ENCODE measurements at places on chromosomes 5 and 9.
A peak's percentile ranks its signal among the peaks of the same experiment; 100 is the strongest.

- no peak for DNase-seq
Observed at GRCh38 chr5:74257645-74258313, 382.7 kb downstream of the ENC1 start.

- no peak for DNase-seq
Observed at GRCh38 chr9:4939118-4939561, 45.9 kb upstream of the JAK2 start.

DNA sequence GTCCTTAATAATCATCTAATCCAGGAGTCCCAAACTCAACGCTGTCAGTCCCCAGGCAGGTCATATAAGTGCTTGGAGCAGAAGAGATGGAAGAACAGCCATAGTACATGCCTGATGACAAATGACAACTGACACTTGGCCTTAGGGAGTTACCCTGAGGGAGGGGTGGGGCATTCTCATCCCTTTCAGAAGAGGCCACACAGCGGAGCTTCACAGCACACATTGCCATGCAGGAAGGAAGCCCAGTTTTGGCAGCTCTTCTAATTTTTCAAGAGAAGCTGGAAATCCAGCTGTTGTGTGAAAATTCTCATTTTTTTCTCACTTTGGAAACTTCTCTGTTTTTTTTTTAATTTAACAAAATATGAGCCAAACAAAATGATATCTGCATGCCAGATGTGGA, 89.0 kb downstream of the ASTN2 start:
- DNase-seq = no peak

GRCh38 chr9:130208600-130209347, 36.6 kb downstream of the NCS1 start:
- DNase-seq = no peak

DNA sequence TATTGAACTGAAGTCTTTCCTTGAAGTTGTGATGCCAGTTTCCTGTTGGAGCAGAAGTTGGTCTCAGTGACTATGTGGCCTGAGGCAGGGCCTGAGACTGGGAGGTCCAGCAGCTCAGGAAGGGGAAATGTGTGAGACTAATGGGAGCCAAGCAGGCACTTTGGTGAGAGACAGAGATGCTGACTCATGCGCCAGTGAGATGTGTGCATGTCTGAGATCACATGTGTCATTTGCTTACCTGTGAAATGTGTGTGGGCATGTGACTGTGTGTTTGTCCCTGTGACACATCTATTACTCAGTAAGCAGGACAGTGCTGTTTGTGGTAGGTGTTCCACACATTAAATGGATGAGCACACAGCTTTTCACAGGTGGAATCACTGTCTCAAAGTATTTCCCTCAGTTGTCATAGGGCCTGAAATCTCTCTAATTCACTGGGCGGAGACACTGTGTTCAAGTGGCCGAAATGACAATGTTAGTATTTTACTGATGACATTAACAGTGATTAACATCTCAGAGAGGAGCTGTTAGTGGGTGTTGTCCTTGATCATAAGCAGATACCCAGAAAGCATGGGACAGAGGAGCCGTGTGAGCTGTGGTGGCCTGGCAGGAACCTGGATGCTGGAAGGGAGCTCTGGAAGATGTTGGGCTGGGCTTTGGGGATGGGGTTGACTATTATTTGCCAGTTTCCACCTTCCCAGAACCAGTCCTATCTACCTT, 7.4 kb downstream of the NPR2 start:
- DNase-seq = no peak

DNA sequence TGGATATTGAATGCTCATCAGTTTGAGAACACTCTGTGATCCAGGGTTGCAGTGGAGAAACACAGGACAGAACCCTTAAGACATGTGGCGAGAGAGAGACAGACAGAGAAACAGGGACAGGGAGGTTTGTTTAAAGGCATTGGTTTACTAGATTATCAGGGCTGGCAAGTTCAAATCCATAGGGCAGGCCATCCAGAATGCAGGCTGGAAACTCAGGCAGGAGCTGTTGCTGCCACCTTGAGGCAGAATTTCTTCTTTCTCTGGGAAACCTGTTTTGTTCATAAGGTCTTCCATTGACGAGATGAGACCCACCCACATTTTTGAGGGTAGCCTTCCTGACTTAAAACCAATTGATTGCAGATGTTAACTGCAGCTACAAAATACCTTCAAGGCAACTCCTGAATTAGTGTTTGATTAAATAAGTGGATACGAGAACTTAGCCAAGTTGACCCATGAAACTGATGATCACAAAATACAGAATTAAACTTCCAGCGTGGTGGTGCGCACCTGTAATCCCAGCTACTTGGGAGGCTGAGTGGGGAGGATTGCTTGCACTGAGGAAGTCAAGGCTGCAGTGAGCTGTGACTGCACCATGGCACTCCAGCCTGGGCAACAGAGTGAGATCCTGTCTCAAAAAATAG, 55.9 kb downstream of the NSUN2 start:
- no peak for DNase-seq

- no peak for DNase-seq
Observed at GRCh38 chr9:133321411-133321935, 14.5 kb downstream of the SURF6 start.

DNA sequence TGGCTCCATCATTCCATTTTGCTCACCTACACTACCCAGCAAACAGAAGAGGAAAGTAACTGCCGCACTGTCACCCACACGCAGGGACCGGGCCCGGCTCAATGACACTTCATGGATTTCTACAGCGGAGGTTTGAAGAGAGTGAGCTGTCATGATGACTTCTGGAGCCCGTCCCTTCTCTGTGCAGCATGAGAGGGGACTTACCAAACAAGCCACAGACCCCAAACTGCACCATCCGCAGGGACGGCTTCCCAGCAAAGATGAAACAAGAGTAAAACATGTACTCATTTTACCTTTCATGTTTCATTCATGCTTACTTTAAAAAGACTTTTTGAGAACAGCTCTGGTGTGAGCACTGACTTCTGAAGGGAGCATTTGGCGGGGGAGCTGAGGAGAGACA, 99.5 kb downstream of the TLE1 start:
- no peak for DNase-seq

DNA sequence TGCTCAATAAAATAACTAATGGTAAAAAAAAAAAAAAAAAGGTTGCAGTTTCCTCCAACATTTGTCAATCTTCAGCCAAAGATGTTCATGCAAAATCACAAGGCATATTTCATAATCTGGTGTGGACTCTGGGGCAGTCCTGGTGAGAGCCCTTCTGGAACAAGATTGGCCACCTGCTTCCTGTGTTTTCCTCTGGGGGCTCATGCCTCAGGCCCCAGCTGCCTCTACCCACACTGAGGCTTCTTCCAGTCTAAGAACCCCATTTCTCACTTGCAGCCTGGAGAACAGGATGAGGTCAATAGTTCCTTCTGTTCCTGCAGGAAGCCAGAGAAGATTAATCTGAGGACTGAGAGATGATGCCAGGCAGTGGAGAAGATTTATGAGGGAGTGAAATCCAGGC, 492.6 kb upstream of the BRINP1 start:
- DNase-seq = no peak

DNA sequence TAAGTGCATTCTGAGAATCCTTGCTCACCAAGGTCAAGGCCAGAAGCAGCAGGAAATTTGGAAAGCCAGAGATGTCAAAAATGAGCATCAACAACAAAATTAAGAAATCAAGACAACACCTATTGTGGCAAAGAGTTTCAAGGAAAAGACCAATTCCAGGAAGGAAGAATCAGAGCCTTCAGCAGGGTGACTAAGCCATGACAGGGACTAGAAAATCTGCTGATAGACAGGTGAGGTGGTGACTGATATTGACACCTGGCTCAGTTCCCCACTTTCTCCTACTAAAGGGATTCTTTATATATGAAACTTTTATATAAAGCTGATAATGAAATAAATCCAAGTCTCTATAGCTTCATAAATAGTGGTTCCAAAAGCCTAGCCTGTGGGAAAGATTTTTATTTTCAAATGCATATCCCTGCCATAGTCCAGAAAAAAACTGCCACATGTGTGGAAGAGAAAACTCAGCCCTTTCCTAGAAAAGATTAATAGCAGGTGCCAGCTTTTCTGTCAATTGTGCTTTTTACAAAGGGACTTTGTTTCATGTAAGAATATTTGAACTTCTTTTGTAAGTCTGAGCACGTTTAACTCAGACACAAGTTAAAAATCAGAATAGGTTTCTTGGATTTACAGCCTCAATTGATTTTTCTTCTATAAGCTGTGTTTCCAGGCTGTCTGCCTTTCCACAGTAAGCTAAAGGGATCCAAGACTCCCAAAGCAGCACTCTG, 81.1 kb upstream of the GRAMD2B start:
- DNase-seq = no peak

- no peak for DNase-seq
Observed at GRCh38 chr5:167525004-167525403, 766.4 kb upstream of the WWC1 start.

DNA sequence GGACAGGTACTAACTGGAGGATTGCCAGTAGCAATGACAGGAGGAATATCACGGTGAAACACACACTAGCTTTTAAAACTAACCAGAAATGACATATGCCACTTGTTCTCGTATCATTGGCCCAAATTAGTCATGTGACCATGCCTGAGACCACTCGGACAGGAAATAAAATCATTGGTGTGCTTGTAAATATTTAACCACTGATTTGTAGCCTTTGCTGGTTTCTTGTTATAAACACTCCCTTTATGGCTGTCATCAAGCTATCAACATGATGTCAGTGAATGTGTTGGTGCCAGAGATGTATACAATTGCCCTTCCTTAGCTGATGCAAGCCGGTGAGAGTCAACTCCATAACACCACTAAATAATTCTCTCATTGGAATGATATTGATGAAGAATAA, 123.7 kb upstream of the ANKH start:
- DNase-seq = no peak

- DNase-seq = peak; percentile 92
Observed at GRCh38 chr5:37738057-37738691, 101.7 kb downstream of the GDNF start.

DNA sequence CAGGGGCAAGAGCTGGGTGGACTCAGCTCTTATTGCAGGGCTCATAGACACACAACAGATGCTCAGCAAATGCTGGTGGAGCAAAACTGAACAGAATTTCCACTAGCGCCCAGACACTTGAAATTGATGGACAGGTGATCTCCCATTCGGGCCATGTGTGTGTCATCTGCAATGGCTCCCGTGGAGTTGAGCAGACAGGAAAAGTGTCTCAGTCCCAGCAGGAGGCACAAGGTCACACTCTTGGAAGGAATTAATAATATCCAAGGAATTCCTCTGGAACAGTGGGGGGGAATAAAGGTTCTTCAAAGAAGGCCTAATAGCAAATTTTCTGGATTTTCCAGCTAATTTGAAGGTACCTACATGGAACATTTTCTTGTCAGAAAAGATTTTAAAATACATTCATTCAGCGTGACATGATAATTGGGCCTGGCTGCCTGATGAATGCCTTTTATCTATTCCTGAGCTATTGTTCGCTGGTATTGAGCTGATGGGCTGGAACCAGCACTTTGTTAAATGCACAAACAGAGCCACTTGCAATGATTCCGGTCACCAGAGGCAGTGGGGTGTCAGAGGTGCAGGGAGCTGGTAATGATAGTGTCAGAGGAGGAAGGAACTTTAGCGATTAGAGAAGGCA, 31.5 kb upstream of the ALDH1B1 start:
- DNase-seq = no peak

DNA sequence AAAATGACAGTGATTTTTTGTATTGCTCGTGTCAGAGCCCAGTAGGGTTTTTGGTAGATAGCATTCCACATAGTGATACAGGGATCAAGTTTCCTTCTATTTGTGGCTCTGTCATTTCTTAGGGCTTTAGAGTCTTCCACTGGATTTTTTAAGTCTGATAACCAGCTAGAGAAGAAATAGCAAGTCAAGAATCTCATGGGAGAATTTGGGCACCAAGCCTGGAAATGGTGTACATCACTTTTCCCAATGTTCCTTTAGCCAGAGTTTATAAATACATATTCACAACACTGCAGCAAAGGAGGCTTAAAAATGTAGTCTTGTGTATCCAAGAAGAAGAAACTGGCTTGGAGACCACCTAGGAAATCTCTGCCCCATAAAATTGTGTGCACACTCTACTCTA, 647.1 kb upstream of the KLF4 start:
- DNase-seq = no peak

DNA sequence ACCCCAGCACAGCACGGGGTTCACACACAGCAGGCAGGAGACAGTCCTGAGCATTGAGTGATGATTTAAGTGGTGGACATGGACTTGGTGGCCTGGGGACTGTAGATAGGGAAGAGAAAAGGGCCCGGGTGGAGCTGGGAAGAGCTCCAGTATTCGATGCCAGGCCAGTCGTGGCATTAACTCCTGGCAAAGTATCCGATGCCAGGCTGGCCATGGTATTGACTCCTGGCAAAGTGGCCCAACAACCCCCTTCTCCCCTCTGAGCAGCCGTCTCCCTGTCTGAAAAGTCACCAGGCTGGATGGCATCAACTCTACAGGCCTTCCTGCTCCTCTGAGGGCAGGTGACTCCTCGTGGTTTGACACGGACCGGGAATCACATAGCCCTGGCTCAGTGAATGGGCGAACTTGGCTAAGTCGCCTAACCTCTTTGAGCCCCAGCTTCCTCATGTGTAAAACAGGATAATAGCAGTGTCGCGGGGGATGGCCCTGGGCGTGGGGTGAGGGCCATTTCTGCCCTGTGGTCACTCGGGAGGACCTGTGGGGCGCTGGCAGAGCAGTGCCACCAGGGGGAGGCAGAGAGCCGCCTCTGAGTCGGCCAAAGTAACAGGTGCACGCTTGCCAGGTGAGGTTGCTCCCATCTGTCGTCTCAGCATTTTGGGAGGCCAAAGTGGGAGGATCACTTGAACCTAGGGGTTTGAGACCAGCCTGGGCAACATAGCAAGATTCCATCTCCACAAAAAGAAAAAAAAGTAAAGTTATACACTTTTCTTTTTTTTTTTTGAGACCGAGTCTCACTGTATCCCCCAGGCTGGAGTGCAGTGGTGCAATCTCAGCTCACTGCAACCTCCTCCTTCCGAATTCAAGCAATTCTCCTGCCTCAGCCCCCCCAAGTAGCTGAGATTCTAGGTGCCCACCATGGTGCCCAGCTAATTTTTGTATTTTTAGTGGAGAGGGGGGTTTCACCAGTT, 5.7 kb upstream of the SEC16A start:
- no peak for DNase-seq

DNA sequence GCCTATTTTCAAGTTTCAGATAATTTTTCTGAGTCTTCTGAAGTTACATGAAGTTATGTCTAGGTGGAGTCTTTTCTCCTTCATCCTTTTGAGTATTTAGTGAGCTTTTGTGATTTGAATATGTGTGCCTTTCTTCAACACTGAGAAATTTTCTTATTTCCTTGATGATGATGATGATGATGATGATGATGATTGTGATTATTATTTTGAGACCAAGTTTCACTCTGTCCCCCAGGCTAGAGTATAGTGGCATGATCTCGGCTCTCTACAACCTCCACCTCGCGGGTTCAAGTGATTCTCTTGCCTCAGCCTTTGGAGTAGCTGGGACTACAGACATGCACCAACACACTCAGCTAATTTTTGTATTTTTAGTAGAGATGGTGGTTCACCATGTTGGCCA, 26.2 kb downstream of the ENTREP1 start:
- no peak for DNase-seq
